ENCODE measurements at places on chromosomes 7 and 10.

DNA sequence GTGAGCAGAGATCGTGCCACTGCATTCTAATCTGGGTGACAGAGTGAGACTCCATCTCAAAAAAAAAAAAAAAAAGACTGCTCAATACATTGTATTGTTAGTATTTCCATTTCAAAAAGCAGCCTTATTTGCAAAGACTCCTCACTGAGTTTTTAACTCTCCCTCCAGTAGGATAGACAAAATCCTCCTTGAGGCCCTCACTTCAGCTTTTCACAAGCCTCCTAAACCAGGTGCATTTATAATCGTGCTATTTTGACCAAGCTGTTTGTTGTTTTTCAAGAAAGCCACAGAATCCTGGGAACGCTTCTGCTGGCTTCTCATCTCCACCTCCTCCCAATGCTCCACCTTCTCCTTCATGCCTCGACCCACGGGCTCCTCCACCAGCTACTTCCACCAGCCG lies 6.3 kb upstream of the DDIT4 start:
- DNase-seq = no peak

GRCh38 chr10:61286686-61287085 lies 166.5 kb downstream of the TMEM26 start:
- DNase-seq = no peak

GRCh38 chr10:86363833-86364490 lies 2.6 kb downstream of the GRID1 start:
- DNase-seq = no peak

DNA sequence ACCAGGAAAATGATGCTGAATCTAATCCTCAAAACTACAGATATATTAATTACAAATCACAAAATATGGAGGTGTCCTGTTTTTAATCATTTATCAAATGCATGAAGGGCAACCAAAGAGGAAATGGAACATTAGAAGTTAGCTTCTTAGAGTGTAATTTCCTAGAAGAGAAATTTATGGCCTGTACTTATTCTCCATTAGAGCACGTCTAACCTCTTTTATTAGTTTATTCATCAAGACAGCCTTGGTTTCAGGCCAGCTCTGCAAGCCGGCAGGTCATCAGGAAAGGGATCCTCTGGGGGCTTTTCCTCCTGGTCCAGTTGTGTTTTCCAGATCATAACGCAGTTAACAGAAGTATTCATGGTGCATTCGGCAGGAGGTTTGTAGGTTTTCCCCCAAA lies 517.6 kb downstream of the KCNMA1 start:
- no peak for DNase-seq

- no peak for DNase-seq
Observed at GRCh38 chr7:27128034-27128433, 2.5 kb downstream of the HOXA4 start.

DNA sequence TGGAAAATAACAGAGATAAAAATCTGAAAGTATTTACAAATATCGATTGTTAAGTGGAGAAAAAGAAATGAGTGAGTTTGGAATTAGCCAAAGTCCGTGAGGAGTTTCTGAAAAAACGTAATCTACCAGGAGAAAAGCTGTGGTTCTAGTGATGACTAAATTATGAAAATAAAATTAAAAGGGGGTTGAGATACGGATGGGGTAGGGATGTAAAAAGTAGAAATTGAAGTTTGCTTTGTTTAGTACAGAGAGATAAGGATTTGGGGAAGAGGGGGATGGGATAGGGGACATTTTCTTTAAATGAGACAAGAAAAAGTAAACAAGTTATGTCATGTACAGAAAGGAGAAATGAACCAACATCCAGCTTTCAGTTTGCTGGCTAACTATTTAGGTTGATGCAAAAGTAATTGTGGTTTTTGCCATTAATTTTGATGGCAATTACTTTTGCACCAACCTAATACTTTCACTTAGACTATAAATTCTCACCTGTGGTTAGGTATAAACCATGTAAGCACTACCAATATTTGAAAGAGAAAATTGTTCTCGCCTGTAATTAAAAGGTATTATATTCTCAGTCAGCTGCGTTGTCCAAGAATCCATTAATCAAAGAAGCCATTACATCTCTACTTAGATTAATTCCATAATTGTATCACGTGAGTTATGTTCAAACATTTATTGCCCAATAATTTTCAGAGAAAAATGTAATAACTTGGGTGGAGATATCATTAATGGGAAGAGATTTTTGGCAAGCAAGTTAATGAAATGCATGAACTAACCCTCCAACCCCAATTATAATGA lies 143.0 kb upstream of the NRP1 start:
- no peak for DNase-seq

Data from activated CD8-positive, alpha-beta memory T cell treated with anti-CD3 and anti-CD28 coated beads for 1 hour (primary cell).